Fibroblast of skin of abdomen (primary cell): ENCODE measurements at places on chromosomes 3 and 15.
A peak's percentile ranks its signal among the peaks of the same experiment; 100 is the strongest.

GRCh38 chr15:93088200-93088980, 621 bp downstream of the RGMA start:
- peak; percentile 22 for DNase-seq

- DNase-seq, result peak; percentile 61
Measured at GRCh38 chr3:147921051-147921450, 511.9 kb downstream of the ZIC1 start.

DNA sequence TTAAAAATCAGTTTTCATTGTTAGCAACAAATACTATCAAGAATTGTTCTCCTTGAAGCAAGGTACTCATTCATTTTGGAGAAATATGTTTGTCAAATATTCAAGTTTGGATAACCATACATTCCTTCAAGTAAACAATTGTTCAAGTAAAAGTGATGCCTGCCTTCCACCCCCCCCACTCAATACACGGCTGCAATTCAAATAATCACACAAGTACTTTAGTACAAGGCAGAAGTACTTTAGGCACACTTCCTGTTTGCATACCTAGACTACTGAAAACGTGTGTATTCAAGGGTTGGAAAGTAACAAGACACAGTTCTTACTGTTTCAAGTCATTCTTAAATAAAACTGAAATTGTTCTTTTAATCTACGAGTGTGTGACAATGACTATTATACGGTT, 45.4 kb downstream of the TJP1 start:
- DNase-seq, result no peak

- DNase-seq, result no peak
Measured at GRCh38 chr3:49566312-49566711, 12.0 kb downstream of the BSN start.

DNA sequence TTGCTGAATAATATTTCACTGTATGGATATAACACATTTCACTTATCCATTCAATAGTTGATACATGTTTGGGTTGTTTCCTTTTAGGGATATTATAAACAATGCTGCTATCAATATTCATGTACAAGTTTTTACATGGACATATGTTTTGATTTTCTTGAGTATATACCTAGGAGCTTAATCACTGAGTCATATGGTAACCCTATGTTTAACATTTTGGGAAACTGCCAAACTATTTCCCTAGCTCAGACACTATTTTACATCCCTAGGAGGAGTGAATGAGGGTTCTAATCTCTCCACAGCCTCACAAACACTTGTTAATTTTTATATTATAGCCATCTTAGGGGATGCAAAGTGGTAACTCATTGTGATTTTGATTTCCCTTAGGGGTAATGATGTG, 66.0 kb downstream of the GPR156 start:
- DNase-seq, result peak; percentile 33

- no peak for DNase-seq
Measured at GRCh38 chr3:171457607-171458061, 2.6 kb downstream of the TNIK start.

GRCh38 chr3:16618721-16619120, 13.5 kb upstream of the DAZL start:
- DNase-seq, result peak; percentile 63

DNA sequence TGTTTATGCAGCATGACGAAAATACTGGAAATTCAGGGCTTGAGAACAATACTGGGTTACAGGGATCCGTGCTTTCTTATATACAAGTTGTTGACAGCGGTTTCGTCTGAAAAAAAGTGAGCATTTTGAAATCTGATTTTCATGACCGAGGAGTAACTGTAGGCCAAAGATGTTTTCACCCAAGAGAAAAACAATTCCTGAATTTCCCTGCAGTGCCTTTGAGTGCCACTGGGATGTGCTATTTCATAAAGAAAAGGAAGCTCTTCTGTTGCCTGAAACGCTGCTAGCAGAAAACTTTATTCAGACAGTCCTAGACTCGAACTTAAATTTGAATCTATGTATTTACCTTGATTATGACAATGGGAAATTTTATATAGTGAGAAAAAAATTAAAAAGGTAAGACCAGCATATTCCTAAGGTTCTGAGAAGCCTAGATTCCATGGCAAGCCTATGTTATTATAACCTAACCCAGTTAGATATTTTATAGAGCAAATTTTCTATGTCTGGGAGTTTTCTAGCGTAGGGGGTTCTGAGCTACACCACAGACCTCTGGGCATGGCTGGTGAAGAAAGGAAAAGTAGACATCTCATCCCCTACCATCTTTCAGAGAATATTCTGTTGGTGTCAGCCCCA, 30.2 kb downstream of the KCNAB1 start:
- peak; percentile 60 for DNase-seq

DNA sequence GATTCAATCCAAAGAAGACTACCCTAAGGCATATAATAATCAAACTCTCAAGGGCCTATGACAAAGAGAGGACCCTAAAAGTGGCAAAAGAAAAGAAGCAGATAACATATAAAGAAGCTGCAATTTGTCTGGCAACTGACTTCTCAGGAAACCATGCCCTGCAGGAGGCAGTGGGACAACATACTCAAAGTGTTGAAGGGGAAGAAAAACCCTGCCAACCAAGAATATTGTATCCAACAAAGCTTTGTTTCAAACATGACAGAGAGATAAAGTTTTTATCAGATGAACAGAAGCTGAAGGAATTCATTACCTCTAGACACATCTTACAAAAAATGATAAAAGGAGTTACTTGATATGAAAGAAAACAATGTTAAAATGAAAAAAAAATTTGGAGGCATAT, 167.1 kb downstream of the VPS13C start:
- DNase-seq, result no peak

DNA sequence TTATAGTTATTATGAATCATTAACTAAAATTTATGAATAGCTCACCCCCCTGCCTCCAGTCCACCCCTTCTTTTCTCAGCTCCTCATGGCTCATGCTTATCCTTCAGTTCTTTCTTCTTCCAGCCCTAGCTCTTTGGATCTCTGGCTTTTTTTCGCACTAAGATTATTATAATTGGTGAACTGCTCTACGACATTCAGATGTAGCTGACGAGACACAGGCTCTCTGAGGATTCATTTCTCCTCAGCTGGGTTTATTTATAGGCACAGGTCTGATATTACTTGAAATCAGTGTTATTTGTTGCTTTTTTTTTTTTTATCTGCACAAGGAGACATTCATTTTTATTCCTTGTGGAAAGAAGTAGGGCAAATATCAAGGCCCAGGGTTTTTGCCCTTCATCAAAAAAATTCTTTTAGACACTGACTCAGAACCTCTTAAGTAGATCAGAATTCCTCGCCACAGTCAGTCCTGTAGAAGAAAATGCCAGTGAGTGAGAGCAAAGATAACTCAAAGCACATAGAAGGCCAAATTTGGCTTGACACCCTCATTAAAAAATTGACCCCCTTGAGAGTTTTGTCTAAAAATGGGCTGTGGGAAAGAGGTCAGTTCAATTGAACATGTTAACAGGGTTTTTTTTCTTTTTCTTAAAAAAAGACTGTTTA, 106.6 kb downstream of the MYH15 start:
- DNase-seq, result peak; percentile 41

- peak; percentile 50 for DNase-seq
Measured at GRCh38 chr3:30623351-30623750, 16.9 kb downstream of the TGFBR2 start.

DNA sequence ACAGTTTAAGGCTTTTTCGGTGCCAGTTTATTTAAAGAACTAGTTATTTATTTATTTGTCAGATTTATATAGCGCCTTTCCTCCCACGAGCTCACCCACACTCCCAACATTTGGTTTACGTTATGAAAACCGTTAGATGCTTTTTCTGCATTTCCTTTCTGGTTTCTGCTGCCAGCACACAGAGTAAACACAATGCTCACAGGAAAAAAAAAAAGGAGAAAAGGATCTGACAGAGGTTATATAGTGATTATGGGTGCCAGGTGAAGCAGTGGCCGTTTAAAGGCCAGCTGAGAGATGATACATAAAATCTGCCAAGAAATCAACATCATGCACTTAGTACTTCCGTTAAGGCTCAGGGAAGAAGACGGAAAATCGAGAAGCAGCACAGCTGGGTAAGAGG, 37.9 kb downstream of the ETV5 start:
- no peak for DNase-seq

- DNase-seq, result no peak
Measured at GRCh38 chr15:97459771-97460170, 500.7 kb upstream of the ARRDC4 start.

DNA sequence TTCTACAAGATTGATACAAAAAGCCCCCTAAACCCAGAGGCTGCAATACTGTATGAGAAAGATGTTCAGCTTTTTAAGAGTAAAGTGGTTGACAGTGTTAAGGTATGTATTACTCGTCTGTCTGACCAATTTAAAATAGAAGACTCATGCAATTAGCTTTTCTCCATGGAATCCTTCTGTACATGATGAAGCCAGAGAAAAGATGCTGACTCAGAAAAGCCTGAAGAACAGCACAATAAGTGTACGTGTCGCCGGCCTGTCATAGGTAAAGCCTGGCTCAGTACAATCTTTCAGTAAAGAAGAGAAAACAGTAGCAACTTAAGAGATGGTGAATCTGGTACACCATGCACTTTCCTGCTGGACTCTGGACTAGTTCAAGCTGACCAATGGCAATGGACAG, 16.4 kb downstream of the NEK4 start:
- DNase-seq, result no peak

- no peak for DNase-seq
Measured at GRCh38 chr15:25727867-25728600, 135.1 kb downstream of the ATP10A start.

- DNase-seq, result peak; percentile 60
Measured at GRCh38 chr3:18079739-18080138, 337.3 kb upstream of the TBC1D5 start.

GRCh38 chr15:66483131-66483566, 14.4 kb downstream of the SNAPC5 start:
- DNase-seq, result peak; percentile 74

GRCh38 chr3:1666865-1667264, 431.8 kb upstream of the CNTN4 start:
- no peak for DNase-seq

- DNase-seq, result peak; percentile 5
Measured at GRCh38 chr3:126113733-126114442, 30.0 kb upstream of the SLC41A3 start.

- no peak for DNase-seq
Measured at GRCh38 chr3:69853027-69853426, 113.8 kb downstream of the MITF start.

DNA sequence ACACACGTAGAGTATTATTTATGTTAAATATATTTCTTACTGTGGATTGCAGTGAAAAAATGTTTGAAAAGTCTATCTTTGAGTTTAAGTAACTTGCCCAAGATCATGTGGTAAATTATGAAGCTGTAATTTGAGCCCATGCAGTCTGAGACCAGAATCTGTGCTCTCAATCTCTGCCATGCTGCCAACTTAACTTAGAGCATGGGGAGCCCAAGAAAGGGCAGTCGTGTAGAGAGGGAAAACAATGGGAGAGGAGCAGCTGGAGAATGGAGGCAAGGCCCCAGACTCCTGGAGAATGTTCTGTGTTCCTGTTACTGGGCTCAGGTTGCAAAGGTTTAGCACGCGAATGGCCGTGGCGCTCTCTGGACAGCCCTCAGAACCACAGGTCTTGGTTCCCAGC, 311.6 kb upstream of the RASGRP1 start:
- no peak for DNase-seq

DNA sequence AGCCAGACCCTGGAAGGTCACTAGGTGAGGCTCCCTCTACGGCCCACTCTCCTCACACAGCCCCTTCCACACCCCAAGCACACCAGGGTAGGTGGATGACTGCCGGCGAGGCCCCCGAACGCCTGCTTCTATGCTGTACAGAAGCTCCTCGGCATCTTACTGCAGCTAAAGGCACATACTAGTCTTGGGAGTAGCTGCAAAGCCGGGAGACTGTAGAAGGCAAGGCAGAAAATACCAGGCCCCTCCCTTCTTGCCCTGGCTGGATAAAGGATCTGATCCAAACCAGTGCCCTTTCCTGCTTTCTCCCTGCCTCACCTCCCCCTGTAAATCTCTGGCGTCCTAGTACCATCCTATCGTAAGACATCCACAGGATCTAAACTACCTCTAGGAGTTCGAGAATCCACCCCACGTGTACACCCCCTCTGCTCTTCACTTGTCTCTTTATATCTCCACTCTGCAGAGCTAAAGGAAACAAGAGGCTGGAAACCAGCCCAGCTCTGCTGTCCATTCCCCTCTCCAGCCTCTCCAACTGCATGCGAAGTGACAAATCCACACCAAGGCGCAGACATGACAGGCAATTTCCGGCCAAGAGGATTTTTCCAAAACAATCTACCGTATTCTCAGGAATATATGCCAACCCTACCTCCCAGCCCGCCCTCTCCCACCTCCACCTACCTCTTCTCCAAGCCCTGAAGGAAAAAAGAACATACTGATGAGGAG, 11.8 kb downstream of the TNK2 start:
- peak; percentile 82 for DNase-seq

- no peak for DNase-seq
Measured at GRCh38 chr3:146148468-146148931, 12.5 kb downstream of the PLOD2 start.

GRCh38 chr15:68062214-68062613, 8.1 kb downstream of the PIAS1 start:
- DNase-seq, result no peak

DNA sequence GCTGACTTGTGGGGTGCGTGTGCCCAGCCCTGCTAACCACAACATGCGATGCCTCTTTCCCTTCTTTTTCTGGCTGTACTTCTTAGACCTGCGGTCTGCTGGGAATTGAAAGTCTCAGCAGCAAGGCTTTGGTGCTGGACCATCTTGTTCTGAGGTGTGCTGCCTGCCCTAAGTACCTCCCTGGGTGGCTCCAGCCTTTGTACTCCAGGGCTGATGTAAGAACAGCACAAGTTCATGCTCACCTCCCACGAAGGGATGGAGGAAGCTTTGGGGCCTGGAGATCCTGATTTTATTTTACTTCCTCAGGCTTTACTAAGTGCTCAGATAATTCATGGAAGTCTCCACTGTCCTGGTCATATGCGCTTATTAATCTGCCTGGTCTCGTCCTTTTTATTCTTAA, 28.9 kb downstream of the FAM43A start:
- DNase-seq, result no peak

DNA sequence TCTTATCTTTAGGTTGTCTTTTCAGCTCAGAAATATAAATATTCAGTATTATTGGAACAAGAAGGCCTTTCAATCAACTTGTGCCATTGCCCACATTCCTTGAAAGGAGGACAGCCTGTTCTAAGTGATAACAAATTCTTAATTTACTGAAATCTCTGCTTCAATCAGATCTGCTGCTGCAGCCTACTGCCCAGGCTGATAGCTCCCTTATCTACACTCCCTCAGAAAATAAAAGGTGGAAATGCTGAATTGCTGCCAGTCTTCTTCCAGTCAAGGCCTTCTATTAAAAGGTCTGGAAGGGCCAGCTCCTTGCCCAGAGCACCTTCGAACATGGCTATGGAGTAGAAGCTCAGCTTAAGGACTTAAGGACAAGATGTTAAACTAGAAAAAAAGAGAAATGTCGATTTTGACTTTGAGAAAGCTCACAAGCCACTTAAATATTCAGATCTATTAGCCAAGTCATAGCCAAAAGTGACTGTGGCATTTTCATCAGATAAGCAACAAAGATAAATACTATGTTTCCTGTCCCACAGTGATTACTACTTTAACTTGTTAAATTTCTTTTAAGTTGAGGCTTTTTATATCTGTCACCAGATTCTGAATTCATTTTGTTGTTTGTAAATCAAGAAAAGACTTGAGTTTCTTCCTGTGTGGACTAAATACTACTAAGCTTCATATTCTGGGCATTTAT, 480.5 kb upstream of the CBLB start:
- DNase-seq, result no peak
